Stimulated activated CD4-positive, alpha-beta T cell treated with anti-CD3 and anti-CD28 coated beads, Interleukin-4, amount 100 ng/mL, for 48 hours (primary cell): ENCODE measurements at places on chromosomes 6 and 20.

GRCh38 chr20:44489223-44489622 lies 13.5 kb downstream of the TTPAL start:
- no peak for DNase-seq

GRCh38 chr6:155325700-155326516 lies 11.6 kb upstream of the TFB1M start:
- DNase-seq, result no peak

DNA sequence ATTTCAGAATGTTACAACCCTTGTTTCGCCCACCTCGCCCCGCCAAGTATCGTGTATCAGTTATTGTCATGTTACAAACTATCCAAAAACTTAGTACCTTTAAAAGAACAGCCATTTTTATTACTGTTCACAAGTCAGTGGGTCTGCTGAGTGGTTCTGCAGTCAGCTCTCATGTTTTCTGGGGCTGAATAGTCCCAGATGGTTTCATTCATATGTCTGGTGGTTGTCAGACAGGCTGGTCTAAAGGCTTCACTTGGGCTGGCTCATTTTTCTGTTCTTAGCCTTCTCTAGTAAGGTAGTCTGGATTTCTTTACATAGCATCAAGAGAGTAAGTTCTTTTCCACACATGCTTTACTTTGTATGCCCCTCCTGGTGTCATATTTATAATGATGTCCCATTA lies 8.6 kb downstream of the ZNF292 start:
- no peak for DNase-seq

- no peak for DNase-seq
Measured at GRCh38 chr6:109503327-109504224, 20.6 kb upstream of the ZBTB24 start.

- no peak for DNase-seq
Measured at GRCh38 chr6:44066394-44067172, 60.7 kb downstream of the MRPL14 start.

- DNase-seq, result no peak
Measured at GRCh38 chr6:131729550-131729949, 18.7 kb upstream of the CTAGE9 start.

DNA sequence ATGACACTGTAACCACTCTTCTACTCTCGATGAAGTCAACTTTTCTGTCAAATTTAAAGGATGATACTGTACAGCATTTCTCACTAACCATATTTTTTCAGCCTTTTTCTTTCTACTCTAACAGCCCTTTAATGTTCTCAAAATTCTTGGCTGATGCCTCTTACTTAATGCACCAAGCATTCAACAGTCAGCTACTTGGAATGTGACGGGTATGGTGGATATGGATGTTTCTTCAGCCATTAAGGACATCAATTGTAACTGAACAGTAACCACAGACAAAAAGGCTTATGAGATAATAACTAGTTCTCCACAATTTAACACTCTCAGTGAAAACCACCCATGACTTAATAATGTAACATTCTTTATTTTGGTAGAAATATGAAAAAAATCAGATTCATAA lies 467.2 kb upstream of the ZNF337 start:
- no peak for DNase-seq

DNA sequence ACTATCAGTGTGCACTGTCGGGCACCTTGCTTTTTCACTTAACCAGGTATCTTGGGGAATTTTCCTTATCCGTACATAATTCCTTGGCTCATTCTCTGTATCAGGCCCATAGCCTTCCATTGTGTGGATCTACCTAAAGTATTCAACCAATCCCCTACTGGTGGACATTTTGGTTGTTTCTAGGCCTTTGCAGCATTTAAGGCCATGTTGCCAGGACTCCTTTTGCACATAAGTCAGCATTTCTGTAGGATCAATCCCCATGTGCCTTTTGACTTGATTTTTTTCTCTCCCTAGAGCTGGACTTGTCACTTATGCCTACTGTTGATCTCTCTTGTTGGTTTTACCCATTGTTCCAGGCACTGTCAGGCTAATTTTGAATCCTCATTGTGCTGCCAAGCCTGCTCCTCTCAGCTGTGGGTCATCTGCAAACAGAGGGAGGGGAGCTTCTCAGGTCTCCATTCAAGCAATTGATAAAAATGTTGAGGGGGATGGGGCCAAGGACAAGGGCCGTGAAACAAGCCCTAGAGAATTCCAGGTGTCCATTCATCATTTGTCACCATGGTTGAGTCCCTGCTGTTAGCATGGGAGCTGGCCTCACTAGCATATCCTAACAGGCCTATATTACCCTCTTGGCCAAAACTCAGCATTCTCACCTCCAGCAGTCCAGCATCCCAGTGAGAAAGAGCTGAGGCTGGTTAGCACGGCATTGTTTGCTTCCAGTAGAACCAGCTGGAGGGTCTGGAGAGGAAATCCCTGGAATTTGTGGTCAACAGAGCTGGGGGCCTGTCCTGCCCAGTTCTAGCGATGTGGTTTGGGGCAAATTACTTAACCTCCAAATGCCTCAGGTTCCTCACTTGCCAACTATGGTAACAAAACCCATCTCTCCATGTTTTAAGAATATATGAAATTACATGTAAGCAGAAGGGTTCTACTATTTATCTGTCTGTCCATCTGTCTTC lies 178.4 kb downstream of the MRPL14 start:
- DNase-seq, result no peak

- DNase-seq, result no peak
Measured at GRCh38 chr6:97095311-97095850, 170.9 kb downstream of the KLHL32 start.

DNA sequence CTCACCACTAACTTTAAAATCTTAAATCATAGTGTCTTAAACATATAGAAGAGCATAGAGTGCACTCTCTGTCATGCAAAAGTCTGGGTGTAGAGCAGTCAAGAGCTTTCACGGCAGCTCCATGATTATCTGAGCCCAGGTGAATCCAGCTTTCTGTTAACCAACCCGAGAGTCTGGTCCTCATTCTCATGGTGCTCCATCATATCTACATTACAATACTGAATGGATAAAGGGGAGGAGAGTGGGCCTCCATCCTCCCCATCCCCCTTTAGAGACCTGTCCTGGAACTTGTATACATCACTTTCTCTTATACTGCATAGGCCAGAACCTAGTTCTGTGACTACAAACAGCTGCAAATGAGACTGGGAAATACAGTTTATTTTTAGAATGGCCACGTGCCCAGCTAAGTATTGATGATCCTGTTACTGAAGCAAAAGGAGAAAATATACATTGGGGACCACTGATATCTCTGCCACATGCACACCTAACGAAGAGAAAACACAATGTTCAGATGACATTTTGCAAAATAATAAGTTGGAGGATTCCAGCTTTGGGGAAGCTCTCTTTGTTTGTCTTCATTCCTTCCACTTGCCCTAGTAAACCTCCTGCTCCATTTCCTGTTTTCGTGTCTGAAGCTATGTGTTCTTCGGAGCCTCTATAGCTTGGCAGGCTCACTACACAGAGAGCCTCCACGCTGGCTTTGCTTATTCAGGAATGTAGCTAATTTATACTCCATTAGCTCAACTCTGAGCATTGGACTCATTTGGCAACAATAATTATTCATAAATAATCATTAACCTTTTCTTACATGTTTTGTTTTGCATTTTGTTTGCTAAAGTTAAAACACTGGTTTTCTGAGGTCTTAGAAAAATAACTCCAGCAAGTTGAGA lies 110.1 kb downstream of the IYD start:
- no peak for DNase-seq

DNA sequence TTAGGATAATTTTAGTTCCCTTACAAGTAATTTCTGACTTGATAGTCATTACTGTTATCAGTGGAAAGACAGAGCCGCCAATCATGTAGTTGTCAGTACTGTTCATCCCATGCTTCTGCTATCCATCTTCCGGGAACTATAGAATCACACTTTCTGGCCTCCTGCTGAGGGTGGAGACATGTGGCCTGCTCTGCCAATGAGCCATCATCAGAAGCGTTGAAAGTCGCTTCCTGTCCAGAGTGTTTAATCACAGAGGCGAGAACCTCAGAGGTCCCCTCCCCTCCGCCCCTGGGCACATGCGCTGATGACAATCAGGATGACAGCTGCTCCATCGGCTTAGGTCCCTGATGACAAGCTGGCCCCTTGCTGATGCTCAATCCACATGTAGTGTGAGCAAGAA lies 3.0 kb downstream of the DDO start:
- no peak for DNase-seq

DNA sequence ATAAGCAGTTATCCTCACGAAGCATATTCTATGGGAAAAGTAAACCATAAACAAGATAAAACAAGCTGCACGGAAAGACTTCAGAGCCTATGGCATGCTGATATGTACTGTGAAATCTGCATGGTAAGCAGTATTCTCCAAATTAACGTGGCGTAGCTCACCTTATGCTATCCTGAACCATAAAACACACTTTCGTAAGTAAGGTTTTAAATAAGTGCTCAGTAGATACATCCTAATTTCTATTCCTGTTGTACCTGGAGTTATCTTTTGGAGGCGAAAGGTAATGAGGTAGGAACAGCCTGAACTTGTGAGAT lies 208.7 kb downstream of the GMDS start:
- no peak for DNase-seq

- DNase-seq, result no peak
Measured at GRCh38 chr20:33656783-33657703, 5.1 kb upstream of the C20orf144 start.

DNA sequence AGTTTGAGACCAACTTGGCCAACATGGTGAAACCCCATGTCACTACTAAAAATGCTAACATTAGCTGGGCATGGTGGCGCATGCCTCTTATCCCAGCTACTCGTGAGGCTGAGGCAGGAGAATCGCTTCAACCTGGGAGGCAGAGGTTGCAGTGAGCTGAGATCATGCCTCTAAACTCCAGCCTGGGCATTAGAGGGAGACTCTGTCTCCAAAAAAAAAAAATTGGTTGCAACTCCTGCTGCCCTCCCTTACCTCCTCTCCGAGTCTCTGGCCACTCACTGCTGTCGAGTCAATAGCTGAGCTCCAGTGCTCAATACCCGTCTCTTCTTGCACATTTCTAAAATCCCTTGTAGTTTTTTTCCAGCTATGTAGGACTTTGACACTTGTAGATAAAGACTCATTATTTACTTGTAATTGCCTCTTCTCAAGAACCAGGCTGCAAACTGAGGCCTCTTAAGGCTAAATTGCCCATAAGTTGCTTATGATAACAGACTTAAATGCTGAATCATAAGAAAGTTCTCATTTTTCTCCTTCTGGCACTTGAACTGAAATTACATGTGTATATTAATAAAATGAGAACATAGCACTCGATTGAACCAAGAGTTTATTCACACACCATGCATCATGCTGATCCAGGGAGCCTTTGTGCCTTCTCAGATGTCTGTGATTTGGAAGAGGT lies 13.8 kb downstream of the HECA start:
- no peak for DNase-seq

DNA sequence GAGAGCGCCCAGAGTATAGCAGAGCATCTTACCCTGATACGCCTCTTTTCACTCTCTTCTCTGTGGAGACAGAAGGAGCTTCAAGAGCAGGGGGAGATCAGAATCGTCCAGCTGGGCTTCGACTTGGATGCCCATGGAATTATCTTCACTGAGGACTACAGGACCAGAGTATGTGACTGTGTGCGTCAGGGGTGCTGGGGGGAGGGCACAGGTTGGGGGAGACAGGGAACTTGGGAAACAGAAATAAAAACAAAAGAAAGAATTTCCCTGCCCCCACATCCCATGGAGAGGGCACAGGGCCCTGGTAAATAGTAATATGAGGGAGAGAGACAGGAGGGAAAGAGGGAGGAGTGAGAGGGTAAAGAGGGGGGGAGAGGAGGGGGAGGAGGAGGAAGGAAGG lies 3.0 kb upstream of the C4A start:
- DNase-seq, result no peak

DNA sequence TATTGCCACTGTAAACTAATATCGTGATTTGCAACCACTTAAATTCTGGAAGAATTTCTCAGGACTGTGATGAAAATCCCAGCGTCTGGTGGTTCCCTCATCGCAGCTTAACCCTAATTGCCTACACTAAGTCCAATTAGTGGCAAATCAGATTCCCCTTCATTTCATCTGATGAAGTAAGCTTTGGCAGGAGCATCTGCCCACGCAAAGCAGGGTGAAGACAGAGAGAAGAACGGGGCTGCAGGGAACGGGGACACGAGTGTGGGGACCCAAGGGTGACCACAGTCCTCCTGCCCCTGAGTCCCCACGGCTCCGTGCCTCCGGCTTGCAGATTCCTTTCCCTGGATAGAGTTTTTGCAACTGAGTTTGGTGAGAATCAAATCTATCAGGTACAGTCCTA lies 159.5 kb downstream of the LY86 start:
- DNase-seq, result no peak

DNA sequence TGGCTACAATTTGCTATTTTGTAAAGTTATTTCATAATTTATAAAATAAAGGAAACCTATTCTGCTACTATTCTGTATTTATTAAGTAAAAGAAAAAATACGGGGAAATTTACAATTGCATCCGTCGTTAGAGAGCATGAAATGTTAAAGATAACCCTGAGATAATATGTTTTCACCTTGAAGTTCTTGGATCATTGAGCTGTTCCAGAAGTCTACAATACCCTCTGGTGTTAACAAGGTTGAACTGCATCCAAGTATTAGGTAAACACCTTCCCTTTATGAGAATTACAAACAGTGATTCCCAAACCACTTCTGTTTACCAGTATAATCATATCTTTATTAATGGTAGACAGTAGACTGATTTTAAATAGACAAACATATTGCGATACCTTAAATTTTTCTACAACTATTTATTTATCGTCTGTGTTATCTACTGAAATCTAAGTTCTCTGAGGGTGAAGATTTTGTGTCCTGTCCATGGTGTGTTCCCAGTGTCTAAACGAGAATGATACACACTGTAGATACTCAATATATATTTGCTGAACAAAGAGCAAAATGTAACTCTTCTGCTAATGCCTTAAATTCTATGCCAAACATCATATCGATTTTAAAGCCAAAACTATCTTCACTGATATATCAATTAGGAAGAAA lies 28.2 kb downstream of the TBC1D32 start:
- no peak for DNase-seq

- DNase-seq, result peak; percentile 6
Measured at GRCh38 chr20:8454137-8454712, 322.2 kb downstream of the PLCB1 start.

DNA sequence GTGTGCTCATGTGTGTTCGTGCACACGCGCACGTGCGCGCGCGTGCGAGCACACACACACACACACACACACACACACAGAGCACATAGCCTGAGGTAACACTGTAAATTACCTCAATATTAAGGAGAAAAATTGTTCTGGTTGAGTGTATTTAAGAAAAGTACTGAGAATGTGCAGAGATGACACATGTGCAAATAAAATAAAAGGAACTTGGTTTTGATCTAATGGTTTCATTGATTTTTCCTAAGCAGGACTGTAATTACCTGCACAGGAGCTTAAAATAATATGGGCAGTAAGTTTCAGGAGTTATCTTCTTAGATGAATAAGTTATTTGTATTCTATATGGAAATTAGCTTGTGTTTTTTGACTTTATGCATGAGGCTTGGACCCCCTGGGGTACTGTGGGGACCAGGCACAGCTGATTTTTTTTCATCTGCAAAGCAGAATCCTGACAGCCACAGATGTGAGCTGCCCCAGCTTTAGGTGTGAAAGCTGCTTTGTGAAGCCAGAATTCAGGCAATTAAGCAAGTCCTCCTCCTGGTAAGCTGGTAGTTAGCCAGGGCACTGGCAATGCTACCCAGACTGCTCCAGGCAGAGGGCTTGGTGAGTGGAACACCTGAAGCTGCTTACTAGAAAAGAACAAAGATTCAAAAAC lies 1040.6 kb upstream of the CITED2 start:
- DNase-seq, result no peak

- no peak for DNase-seq
Measured at GRCh38 chr20:47055699-47056369, 161.2 kb downstream of the EYA2 start.
